Kidney capillary endothelial cell (primary cell): ENCODE measurements at places on chromosomes 11 and 22.

DNA sequence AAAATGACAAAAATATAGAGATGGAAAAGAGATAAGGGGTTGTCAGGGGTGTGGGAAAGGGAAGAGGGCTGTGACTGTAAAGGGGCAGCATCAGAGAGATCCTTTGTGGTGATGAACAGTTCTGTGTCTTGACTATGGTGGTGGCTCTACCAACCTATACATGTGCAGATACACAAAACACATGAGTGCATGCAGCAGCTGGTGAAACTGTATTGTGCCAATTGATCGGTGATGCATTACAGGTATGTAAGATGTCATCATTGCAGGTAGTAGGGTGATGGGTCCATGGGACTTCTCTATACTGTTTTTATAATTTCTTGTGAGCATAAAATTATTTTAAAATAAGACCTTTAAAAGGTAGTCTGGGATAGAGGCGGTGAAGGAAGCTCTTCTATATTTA lies 24.1 kb upstream of the ZDHHC13 start:
- no peak for DNase-seq

DNA sequence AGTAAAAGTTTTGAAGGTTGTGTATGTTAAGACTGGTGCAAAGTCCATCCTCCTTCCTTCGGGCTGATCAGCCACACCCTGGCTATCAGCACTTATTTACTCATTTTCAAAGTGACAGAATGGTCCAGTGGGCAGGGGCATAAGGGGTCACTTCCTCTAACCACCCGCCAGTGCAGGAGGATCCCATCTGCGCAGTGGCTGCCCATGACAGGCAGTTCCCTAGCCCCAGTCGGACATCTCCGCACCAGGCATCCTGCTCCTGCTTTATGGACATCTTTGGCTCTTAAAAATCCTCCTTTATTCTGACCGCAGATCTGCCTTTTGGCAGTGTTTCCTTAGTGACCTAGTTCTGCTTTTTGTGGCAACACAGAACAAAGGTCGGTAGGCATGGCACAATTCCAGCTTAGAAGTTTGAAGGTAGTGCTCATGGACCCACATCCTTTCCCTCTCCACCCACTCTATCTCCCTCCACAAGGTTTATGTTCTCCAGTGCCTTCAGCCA lies 55.9 kb downstream of the BMAL1 start:
- no peak for DNase-seq

DNA sequence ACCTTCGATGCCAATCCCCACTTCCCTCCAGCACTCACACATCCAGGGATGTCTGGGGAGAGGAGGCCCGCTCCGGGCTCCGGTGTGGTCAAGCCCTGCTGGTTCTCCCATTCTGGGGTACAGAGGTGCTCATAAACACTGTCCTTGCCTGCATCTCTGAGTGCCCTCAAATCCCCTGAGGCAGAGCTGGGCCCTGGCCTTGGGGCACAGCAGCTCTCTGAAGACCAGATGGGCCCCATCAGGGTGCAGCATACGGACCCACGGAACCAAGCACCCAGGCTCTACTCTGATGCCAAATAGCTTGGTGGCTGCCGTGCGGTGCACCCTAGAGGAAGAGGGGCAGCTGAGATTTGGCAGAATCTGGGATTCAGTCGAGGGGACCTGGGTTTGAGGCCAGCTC lies 35.7 kb upstream of the NNMT start:
- no peak for DNase-seq

GRCh38 chr11:112023104-112023503 lies 2.1 kb upstream of the DLAT start:
- DNase-seq: no peak

GRCh38 chr22:30990690-30991089 lies 21.6 kb downstream of the TUG1 start:
- no peak for DNase-seq

DNA sequence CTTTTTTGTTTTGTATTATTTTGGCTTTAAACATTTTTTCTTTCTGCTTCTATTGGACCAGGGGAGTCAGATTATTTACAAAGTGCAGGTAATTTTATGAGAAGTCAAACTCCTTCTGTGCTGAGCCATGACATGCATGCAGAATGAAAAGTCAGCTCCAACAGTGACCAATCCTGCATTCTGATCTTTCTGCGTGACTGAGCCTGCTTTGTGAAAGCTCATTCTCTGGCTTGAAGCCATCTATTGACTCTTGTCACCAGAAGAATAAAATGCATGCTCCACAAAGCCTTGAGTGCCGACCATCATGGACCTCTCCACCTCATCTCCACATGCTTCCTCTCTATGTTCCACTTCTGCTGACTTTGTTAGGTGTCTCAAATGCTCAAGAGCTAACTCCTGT lies 50.2 kb downstream of the MIAT start:
- no peak for DNase-seq

DNA sequence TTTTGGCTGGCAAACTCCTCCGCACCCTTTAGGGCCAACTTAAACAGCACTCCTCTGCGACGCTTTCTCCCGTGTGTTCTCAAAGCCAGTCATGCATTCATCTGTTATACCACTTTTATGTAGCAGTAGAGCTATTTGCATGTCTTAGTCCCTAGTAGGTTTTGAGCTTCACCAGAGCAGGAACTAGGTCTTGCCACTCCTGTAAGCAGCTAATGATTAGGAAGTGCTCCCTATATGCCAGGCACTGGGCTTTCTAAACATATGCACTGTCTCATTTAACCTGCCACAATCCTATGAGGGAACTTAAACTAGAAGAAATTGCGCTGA lies 180.8 kb downstream of the DBX1 start:
- DNase-seq: no peak

DNA sequence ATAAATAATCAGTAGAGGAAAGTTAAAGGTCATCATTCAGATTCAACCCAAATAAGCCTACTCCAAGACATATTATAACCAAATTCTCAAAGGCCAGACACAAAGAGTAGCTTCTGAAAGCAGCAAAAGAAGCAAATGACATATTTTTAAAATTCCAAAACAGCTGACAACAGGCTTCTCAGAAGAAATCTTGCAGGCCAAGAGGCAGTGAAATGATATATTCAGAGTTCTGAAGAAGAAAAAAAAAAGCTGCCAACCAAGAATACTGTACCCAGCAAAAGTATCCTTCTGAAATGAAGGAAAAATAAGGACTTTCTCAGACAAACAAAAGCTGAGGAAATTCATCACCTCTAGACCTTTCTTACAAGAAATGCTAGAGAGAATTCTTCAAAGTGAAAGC lies 787.1 kb upstream of the TENM4 start:
- no peak for DNase-seq

GRCh38 chr22:50528682-50529415 lies 963 bp downstream of the TYMP start:
- no peak for DNase-seq

DNA sequence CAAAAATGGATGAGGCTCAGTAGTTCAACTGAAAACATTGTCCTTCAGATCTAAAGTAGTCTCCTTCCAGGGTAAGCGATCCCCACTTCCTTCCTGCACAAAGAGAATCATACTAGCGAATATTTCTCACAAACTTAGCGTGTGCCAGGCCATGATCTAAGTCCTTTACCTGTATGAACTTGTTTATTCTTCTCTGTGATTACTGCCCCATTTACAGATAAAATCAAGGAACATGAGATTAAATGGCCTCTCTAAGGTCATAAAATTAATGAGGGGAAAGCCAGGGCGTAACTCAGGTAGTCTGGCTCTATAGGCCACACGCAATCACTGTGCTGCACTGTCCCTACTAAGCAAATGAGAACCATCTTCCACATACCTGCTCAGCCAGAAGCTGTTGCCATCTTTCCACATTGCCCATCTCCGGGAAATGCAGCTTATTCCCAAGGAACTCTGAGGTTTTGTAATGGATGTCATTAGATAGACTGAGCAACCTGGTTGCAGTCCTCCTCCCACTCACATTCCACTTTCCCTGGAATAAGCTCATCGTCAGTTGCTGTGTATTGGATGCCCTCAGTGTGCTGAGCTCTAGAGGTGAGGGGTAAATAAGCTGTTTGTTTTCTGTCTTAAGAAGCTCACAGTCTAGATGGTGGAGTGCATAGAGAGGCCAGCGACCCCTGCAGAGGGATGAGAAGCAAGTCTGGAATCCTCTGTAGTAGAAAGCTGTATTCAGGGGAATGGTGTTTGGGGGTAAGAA lies 146.3 kb downstream of the SNX19 start:
- DNase-seq: no peak

- DNase-seq: no peak
These were observed 18.1 kb upstream of the CSTF3 start for GRCh38 chr11:33179348-33179803.

DNA sequence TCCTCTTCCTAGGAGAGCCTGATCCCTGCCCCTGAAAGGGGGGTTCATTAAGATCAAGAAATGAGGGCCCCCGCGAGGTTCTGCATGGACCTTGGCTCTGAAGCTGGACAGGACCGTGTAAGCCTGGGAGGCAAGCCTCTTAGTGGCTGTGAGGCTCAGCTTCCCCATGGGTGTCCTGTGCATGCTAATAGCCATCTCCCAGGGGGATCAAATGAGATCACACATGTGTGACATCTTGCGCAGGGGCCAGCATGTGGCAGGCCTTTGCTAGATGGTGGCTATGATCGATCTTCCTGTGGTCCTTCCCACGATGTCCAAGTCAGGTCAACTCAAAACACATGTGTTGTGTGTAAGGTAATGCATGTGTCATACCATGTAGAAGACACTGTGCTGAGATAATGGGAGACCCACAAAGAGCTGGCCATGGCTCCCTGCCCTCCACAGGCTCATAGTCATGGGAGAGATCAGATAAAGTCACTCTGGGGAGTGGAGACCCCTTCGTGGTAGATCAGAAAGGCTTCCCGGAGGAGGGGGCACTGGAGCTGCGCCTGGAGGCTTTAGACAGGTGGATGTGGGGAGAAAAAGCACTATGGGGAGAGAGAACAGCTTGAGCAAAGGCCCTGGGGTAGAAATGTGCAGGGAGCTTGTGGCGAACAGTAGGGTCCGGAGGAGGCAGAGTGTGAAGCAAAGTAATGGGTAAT lies 3.7 kb downstream of the RAC2 start:
- no peak for DNase-seq

DNA sequence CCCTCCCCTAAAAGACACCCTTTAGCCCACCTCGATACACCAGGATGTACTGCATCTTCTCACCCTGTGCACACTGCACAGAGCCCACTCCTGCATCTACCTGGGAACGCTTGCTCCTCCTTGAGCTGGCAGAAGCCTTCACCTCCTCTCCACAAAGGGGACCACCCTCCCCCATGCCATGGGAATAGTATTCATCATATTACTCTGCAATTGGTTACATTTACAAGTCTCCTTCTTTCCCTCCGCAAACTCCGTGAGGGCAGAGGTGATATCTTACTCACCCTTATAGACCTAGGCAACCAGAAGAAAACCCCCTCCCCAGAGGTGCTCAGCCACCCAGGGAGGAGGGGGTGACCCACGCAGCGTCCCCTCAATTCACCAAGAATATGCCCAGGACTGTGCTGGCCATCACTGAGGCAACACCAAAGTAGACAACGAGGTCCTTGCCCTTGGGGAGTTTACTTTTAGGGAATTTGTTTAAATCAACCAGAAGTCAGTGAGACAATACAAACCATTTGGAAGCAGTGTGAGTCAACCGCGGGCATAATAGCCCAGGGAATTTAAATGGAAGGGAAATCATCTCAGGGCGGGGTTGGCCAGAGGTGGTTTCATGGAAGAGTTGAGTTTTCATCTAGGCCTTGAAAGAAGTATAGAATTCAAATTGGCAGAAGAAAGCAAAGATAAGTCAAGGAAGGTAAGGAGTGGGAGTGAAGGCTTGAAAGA lies 214.5 kb downstream of the BARX2 start:
- DNase-seq: no peak

DNA sequence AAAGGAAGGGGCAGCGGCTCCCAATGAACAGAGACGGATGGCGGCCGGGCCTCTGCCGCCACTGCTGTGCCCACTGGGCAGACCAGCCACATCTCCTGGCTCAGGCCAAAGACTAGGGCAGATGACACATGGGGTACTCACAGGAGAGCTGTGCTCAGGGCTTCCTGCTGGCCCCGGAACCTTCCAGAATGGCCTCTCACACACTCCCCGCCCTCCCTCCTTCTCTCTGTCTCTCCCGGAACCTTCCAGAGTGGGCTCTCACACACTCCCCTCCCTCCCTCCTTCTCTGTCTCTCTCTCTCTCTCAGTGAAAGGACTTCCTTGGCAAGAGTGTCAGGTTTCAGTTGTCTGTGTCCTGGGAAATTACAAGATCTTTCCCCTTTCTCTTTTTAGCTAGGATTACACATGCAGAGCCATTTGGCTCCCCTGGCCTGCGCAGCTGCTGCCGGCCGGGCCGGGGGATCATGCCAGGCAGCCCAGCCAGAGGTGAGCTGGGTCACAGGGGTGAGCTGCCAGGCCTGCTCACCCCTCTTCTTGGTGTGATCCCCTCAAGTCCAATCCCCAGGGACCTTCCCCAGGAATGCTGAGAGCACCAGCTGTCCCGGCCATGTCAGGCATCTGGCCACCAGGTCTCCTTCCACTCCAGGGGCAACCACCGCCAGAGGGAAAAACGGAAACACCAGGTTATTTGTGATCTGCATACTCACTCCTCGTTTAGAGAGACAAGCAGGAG lies 45.3 kb upstream of the ADA2 start:
- DNase-seq: peak; percentile 12

DNA sequence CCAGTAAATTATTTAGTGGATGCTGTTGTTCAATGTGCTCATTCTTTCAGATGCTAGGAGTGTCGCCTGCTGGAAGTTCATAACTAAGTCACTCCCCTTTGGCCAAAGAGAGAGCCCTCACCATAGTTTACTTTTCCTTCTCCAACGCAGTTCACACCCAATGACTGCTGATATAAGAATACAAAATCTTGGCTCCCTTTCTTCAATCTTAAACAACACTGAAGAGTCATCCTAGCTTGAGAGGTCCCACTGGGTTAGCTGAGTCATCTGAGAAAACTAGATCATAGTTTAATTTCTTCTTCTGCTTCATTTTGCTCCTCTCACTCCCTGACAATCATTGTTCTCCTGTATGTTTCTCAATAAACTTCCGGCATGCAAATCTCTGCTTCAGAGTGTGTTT lies 5.4 kb upstream of the OR52L1 start:
- DNase-seq: no peak

GRCh38 chr11:86606836-86607481 lies 65.5 kb downstream of the ME3 start:
- DNase-seq: peak; percentile 94

DNA sequence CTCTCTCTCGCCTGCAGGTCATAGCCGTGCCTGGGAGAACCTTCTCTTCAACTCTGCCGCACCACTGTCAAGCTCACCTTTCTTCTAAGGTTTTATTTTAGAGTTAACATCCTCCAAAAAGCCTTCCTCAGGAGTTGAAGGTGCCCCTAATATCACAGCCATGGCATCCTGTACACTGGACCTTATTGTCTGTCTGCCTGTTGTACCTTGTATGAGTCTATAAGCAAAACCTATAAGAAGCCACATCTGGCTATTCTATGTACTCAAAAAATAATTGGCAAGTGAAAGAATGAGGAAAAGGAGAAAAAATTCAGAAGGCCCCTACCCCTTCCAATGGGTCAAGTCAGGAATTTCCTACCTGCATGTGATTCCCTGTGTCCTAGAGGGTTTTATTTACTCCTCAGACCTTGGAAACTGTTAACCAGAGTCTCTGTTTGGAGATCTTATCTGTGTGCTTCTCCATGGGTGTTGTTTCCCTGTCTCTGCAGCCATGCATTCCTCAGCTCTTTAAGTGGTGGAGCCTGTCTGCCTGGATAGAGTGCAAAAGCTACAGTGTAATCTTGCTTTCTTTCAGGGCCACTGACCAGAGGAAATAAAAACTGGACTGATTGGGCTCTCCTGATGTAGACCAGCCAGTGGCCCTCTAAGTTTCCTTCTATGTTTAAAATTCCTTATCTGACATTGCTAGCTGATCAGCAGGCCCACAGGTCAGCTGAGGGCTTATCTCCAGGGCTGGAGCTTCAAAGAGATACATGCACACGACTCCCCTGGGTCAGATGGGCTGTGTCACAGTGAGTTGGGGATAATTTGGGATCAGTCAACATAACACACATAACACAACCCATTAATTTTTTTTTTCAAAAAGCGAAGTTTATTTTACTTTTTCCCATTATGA lies 37.6 kb upstream of the TMEM135 start:
- no peak for DNase-seq
